RPMI8226 (cell line): ENCODE measurements at places on chromosomes 3 and 15.

DNA sequence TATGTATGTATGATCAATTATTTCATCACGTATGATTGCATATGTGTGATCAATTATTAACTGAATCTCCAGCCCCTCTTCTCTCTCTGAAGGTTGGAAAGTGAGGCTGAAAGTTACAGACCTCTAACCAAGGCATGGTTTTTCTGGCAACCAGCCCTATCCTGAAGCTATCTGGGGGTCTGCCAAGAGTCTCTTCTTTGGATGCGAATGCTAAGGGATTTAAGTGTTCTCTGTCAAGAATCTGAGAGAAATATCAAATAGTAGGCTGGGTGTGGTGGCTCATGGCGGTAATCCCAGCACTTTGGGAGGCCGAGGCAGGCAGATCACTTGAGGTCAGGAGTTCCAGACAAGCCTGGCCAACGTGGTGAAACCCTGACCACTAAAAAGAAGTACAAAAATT is 8.1 kb downstream of the NKTR start:
- DNase-seq: no peak

DNA sequence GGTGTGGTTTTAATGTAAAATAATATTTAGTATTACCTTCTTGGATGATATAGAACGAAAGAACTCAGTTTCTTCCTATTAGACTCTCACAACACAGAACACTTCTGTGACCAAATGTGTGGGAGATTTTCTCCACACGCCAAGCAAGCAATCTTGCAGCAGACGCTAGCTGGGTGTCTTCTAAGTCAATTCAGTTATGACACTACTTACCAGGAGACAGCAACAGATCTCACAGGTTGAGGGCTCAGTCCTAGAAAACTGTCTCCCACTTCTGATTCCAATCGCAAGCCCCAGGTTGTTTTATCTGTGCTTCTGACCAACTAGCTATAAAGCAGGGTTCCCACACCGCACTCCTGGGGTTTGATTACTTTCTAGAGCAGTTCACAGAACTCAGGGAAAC is 41.2 kb downstream of the HERC1 start:
- DNase-seq: no peak

GRCh38 chr3:165669504-165669903 is 167.7 kb downstream of the BCHE start:
- no peak for DNase-seq

GRCh38 chr15:20348291-20348899 is 193.2 kb downstream of the GOLGA6L6 start:
- peak; percentile 62 for DNase-seq

DNA sequence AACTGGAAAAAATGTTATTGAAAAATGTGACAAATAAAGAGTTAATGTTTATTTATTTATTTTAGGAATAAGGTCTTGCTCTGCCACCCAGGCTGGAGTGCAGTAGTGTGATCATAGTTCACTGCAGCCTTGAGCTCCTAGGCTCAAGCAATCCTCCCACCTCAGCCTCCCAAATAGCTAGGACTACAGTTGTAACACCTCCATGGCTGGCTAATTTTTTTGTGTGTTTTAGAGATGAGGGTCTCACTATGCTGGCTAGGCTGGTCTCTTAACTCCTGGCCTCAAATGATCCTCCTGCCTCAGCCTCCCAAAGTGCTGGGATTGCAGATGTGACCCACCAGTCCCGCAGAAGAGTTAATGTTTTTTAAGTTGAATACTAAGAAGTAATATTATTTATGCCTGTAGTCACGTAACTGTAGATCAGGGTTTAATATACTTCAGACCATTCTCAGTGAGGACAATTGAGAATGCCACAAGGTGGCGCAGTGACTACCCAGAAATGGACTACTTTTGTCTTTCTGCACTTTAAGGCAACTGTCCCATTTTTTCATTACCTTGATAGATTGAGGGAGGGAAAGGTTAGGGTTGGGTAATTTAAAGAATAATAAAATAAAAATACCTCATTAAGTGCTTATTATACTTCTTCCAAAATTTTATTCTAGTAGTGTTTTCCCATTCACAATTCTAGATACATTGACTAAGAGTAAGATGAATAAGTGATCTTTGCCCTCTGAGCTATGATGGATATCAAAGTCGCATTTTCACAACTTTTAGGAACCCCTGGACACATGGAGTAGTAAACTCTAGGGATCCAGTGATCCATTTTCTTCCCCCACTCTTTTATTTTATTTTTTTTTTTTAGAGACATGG is 6.0 kb downstream of the MUC13 start:
- DNase-seq: peak; percentile 76

DNA sequence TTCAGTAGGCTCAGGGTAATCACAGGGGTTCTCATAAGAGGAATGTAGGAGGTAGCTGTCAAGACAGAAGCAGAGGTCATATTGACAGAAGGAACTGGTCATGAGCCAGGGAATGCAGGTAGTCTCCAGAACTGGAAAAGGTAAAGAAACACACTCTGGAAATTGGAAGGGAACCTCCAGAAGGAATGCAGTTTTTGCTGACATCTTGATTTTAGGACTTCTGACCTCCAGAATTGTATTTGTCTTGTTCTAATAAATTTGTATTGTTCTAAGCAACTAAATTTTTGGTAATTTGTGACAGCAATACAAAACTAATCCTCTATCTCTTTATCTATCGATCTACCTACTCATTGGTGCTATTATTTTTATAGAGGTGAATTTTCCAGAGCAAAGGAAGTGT is 49.2 kb downstream of the OTOL1 start:
- DNase-seq: no peak

DNA sequence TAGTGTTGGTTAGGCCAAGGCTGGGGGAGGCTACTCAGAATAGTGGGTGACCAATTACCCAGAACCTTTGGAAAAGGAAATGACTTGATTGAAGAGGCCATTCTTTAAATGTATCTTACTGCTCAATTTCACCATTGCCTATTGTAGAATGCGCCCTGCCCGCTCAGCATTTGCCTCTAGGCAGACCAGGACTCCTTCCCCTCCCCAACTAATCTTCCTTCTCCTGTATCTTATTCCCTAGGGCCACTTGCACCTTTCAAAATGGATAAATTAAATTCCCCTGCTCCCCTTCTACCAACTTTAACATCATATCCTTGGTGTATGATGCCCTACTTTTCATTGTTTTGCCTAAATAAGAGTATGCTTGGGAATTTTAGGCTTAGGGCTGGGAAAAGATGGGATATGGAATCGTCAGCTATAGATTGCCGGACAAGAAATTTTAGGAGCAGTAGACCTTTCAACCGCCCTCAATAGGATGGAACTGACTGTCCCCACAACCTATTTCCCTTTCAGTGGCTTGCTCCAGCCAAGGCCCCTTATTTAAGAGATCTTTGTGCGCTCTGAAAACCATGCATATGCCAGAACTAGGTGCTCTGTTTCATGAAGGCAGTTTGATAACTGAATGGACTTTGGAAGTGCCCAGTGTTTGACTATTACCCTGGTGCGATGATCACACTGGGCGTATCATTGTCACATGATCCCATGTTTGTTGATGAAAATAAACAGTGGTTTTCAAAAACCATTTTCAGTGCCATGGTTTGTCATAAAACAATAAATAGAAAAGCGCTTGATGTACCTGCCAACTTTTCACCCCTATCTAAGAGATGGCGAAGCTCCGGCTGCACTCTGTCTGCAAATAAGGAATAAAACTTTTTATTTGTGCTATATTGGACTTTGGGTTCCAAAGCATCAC is 74.3 kb upstream of the TSEN2 start:
- DNase-seq: no peak

DNA sequence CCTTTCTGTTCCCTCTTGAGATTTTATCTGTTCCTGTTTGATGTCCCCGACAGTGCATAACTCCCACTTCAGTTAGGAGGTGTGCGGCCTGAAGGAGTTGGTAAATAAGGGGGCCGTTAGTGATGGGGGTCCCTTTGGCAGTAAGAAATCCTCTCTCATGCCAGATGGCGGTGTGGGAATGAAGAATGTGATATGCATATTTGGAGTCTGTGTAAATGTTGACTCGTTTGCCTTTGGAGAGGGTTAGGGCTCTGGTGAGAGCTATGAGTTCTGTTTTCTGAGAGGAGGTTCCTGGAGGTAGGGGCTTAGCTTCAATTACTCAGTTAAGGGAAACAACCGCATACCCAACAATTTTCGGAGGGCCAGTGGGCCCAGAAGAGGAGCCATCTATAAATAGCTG is 38.8 kb upstream of the RNF7 start:
- no peak for DNase-seq

DNA sequence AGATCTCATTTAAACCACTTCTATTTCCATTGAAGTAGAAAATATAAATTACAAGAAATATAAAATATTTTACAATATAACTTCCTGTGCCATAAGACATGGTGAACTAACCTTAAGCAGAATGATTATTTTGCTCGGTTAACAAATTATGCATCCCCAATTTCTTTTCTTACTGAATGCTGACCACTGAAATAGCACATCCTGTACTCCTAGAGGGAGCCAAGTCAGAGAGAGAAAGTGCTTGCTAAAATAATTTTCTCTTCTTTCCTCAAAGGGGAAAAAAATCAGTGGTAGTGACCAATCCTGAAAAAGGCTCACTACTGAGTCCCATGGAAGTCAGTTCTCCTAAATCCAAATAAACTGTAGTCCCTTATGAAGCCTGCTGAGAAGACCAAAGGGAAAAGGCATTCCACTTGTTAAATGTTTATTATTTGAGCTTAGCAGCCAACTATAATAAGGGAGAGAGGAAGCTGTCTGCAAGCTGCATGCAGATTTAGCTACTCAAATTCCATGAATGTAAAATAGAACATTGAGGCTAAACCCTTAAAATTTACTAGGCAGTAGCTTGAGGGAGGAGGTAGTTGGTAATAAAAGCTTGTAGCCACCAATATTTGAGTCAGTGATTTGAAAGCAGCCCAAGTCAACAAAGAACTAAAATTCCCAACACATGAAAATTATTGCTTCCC is 33.1 kb downstream of the CEP152 start:
- DNase-seq: no peak

GRCh38 chr15:30985081-30985531 is 6.3 kb downstream of the MTMR10 start:
- DNase-seq: peak; percentile 25

DNA sequence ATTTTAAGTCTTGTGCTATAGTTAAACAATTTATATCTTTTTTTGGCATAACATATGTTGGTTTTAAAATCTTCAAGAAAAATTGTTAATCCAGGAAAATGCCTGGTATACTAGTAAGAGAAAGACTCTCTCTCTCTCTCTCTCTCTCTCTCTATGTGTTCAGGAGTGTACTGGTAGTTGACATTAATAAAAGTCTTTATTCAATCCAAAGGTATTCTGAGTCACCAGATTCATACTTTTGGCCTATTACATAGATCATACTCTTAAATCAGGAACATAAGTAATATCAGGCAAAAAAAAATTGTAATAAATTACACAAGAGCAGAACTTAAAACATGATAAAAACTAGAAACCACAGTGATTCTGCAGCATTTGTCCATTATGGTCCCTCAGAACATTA is 70.2 kb downstream of the TFG start:
- no peak for DNase-seq

DNA sequence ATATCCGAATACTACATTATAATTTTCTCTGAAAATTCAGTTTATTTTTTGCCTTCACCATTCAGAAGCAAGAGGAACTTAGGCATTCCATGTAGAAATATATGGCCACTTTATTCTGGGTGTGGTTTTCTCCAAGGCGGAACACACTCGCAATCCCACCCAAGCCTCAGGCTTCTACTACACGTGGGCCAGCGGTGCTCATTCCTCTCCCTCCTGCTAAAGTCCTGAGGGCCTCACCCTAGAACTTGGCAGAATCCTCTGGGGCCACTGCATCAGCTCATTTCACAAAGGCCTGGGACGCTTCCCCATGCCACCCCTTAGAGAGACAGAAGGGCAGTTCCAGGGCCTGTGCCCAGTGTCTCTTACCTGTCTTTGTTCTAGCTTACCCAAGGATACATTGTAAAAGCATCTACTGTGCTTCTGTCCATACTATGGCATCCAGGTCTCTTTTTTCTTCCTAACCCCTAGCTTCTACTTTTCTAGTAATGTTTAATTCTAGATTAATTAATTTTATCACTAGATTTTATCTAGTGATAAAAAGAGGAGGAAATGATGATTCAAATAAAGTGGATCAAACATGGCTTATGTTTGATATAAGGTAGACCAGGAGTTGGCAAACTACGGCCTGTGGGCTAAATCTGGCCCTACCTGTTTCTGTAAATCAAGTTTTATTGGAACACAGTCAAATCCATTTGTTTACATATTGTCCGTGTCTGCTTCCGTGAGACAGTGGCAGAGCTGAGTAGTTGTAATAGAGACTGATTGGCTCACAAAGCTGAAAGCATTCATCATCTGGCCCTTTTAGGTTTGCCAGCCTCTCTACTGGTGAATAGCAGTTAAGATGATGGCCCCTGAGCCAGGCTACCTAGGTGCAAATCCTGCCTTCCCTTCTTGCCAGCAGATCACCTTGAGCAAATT is 29.8 kb downstream of the LARS2 start:
- DNase-seq: no peak

GRCh38 chr3:10228248-10228950 is 19.9 kb upstream of the TATDN2 start:
- no peak for DNase-seq

DNA sequence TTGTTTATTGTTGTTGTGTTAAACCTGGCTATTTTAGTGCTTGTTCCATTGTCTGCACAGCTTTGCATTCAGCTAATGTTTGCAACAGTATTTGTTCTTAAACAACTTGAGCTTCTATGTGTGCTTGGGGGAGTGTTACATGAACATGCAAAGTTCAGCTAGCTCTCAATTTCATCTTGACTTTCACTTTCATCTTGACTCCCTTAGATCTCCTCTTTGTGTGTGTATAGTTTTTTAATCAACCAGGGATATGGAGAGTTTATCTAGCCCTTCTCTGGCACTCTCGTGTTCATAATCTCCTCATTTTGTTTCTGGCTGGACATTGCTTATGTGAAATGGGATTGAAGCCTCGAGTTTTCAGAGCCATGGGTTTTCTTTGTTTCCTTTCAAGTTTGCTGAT is 212.4 kb upstream of the ZBTB20 start:
- no peak for DNase-seq

DNA sequence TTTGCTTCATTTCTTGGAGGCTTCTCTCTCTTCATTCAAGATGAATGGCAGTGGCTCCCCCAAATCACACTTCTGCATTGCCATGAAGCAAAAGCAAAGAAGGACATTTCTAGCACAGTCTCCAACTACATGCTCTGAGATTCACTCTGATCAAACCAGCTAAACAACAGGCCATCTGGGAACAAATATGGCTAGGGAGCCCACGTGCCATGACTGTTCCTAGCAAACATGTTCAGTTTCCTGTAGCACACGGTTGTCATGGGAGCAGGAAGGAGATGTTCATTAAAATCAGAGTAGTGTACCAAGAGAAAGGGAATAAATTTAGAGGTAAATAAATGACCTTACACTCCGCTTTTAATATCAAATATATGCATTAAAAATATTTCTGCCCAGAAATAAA is 327.3 kb downstream of the GBE1 start:
- DNase-seq: no peak

DNA sequence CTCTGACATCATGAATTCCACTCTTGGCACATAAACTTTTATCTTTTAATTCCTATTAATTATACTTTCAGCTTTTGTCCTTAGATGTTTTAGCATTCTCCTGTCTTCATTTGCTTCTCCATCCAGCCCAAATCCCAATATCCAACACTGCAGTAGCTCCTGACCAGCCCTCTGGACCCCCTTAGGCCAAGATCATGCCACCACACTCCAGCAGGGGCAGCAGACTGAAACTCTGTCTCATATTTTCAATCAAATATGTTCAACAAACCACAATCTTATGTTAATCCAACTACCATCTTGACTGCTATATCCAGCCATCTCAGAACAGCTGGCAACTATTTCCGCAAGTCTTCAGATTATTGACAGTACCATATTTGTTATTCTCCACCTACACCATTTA is 315.8 kb upstream of the ROBO2 start:
- no peak for DNase-seq

GRCh38 chr3:36714343-36715086 is 49.8 kb downstream of the DCLK3 start:
- DNase-seq: no peak
